ENCODE measurements at places on chromosomes 5 and 9.
A peak's percentile ranks its signal among the peaks of the same experiment; 100 is the strongest.

- DNase-seq, result no peak
These were observed 223.2 kb downstream of the MSX2 start for GRCh38 chr5:174947548-174947947.

GRCh38 chr5:170533383-170533782 is 29.6 kb downstream of the KCNIP1 start:
- no peak for DNase-seq

GRCh38 chr9:87890837-87891236 is 8.2 kb downstream of the SPATA31E1 start:
- DNase-seq, result no peak

DNA sequence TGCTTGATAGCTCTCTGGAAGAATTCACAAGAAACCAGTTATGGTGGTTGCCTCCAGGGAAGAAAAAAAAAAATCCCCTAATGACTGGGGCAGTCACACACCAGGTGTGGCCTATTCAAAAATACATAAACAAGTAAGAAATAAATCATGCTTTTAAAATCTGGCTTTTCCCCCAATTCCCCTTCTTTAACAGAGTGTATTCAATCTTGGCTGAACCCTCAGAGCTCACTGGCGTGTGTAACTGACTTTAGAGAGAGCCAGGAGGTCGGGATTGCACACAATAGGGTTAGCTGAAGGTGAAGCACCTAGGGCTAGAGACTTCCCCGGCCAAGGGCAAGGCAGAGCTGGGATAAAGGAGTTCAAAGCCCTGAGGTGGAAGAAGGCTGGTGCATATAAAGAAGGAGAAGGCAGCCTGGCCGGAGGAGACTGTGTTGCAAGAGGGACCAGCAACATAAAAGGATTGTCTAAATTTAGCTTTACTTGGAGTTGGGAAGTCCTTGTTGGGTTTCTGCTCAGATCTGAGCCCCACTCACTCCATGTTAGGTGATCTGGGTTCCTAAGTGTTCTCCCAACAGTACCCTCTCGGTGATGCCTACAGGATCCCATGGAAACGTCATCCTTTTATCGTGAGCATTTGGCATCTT is 19.7 kb downstream of the FNBP1 start:
- no peak for DNase-seq

DNA sequence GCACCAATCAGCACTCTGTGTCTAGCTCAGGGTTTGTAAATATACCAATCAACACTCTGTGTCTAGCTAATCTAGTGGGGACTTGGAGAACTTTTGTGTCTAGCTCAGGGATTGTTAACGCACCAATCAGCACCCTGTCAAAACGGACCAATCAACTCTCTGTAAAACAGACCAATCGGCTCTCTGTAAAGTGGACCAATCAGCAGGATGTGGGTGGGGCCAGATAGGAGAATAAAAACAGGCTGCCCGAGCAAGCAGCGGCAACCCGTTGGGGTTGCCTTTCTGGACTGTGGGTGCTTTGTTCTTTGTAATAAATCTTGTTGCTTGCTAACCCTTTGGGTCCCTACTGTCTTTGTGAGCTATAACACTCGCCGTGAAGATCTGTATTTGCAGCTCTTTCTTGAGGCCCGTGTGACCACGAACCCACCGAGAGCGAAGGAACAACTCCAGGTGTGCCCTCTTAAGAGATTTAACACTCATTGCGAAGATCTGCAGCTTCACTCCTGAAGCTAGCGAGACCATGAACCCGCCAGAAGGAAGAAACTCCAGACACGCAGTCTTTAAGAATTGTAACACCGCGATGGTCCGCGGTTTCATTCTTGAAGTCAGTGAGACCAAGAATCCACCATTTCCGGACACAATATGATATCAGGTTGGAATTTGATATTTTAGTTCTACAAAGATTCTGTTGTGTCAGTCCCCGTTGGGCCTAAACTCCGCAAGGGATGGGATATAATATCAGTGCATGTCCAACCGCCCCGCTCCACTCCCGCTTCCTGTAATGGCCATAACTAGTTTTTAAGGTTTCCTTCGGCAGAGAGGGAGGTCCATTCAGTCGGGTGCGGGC is 740 bp upstream of the TRMT10B start:
- DNase-seq, result no peak

DNA sequence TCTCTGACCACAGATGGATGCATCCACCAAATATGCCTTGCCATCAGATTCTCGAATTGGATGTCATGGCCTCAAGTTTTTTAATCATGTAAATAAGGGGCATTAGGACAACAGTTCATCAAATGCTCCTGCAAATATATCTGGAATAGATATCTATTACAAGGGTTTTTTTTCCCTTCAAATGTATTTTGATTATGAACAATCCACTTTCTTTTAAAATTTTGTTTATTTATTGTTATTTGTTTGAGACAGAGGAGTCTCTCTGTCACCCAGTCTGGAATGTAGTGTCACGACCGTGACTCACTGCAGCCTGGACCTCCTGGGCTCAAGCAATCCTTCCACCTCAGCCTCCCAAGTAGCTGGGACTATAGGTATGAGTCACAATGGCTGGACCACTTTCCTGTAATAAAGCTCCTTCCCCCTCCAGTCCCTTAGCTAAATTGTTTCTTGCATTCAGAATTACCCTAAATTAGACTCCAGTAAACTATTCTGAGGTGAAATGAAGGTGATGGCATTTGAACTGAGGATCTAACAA is 1412.1 kb downstream of the EFNA5 start:
- no peak for DNase-seq

GRCh38 chr5:132269635-132270334 is 12.3 kb downstream of the PDLIM4 start:
- DNase-seq, result no peak

DNA sequence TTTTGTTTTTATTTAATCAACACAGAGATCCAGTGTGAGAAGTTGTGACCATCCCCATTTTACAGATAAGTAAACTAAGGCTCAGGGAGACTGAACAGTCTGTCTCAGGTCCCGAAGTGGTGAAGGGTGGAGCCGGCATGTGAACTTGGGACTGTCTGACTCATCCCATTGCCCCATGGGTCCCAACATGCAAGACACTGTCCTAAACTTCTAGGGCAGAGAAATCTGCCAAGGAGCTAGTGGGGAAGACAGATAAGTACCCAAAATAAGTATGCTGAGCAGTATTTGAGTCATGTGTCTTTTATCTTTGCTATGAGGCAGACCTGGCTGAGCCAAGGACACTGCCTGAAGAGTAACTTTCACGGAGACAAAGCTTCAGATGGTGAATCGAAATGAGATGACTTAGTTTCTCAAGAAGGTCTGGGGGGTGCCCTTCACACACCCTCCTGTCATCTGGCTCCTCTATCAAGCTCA is 64.3 kb upstream of the SLC25A51 start:
- DNase-seq, result no peak

DNA sequence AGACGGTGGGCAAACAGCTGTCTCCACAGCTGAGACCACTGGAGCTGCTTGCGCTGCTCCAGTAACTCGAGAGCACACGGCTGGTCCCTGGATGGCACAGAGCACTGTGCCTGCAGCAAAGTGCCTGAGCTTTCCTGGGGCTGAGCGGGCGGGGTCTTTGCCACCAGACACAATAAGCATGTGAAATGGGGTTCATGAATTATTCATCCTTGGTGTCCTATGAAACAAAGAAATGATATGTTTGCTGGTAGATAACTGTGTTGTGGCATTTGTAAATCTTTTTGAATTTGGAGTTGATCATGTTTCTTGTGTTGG is 151.7 kb upstream of the MPDZ start:
- no peak for DNase-seq

- no peak for DNase-seq
These were observed 163.9 kb upstream of the RASA1 start for GRCh38 chr5:87103616-87104287.

DNA sequence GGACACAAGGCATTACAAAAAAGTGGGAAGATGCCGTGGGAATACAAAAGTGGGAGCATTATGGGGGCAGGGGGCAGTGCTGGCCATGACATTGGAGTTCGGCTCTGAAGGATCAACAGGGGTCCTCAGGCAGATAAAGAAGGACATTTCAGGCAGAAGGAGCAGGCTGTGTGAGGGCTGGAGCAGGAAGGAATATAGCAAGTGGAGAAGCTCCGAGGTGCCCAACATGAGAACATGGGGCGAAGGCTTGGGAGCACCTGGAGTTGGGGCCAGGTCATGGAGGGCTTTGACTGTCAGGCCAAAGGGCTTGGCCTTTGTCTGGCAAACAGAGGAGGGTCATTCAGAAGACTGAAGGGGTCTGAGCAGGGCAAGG is 2.5 kb downstream of the B4GALT7 start:
- no peak for DNase-seq

GRCh38 chr5:157350939-157351801 is 85.2 kb downstream of the CYFIP2 start:
- no peak for DNase-seq

GRCh38 chr5:126359884-126360283 is 63.3 kb upstream of the GRAMD2B start:
- DNase-seq, result no peak

DNA sequence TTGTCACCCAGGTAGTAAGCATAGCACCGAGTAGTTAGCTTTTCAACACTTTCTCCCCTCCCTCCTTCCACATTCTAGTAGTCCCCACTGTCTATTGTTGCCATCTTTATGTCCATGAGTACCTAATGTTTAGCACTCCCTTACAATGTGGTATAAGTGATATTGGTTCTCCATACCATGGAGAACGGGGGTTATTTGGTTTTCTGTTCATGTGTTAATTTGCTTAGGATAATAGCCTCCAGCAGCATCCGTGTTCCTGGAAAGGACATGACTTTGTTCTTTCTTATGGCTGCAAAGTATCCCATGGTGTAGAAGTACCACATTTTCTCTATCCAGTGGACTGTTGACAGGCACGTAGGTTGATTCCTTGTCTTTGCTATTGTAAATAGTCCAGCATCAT is 353.9 kb downstream of the ADGRV1 start:
- no peak for DNase-seq

DNA sequence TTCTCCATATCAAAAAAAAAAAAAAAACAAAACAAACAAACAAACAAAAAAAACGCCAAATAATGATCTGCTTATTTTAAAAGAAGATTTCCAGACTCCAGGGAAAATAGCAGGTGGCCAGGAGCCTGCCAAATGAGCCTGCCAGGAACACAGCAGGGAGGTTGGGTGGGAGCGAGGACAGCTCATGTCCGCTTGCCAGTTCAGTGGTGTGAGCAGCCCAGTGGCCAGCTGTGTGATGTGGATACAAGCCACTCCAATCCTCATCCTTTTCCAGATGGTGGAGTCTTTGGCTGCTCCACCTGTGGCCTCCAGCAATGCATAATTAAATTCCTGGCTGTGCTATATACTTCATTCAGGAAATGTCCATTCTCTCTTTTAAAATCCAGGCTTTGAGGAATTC is 1025.1 kb upstream of the C9orf72 start:
- no peak for DNase-seq

DNA sequence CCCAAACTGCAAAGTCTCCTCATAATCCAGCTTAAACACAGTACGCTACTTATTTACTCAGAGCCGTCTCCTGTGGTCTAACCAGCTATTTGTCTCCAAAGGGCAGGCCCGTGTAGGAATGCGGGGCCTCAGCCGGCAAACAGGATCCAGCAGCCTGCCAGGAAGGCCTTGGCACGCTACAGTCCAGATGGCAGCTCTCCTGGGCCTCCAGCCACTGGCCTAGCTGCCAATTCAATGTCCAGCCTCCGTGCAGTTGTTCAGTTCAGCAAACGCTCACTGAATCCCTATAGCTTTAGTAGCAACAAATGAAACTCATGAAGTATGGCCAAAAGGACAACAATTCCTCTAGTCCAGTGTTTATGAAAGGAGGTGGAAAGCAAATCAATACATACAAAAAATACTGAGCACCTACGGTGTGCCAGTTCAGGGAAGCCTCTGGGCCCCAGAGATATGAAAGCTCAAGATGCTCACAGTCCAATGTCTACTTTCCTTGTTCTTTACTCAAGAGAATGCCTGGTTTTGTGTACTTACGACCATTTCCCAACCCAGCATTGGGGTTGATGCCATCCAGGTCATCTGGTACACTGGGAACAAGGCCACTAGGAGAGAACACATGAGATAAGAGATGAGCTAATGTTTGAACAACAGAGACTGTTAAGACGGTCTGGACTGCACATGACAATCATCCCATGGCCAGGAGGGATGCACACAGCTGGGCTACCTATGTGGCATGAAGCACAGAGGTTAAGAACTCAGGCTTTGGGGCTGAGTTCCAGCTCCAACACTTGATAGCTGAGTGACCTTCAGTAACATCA is 8.3 kb downstream of the CDK5RAP2 start:
- peak; percentile 20 for DNase-seq

GRCh38 chr5:27276119-27276518 is 237.7 kb upstream of the CDH9 start:
- no peak for DNase-seq

DNA sequence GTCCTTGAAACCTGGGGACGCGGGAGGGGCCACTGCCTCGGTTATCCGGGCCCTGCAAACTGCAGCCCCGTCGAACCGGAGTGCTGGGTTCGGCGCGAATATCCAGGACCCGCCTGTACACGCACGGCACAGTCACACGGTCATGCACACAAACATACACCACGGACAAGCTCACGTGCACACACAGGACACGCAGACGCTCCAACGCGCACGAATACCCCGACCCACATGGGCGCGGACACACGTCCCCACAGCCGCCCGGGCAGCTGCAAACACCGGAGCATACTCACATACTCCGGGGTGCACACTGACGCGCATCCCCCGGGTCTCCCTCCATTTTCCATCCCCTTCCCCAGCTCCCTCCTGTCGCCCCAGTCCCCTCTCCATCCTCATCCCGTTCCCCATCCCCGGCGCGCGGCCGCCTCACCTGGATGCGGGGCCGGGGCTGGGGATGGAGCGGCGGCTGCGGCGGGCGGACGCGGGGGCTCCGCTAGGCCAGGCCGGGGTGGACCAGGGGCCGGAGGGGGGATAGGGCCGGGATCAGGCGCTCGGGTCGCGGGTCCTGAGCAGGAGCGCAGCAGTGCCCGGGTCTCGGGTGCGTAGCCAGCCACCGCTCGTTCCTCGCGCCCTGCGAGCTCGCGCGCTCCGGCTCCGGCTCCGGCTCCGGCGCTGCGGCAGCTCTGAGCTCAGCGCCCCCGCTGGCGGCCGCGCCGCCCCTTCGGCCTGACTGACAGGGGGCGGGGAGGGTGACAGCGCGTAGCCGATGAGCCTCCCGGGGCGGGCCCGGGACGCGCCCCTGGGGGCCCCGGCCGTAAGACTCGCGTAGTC is at the start of the genes EIF4E1B and SNCB:
Gene EIF4E1B (plus strand): TSS at position 823 of the 828 bp plus-strand sequence. CDS start 12,113 bp downstream, outside the sequence.
Gene SNCB (minus strand): TSS at position 682 of the 828 bp plus-strand sequence. CDS start 880 bp downstream, outside the sequence.
- DNase-seq, result no peak

GRCh38 chr9:98172604-98173003 is 19.8 kb downstream of the CORO2A start:
- DNase-seq, result no peak

DNA sequence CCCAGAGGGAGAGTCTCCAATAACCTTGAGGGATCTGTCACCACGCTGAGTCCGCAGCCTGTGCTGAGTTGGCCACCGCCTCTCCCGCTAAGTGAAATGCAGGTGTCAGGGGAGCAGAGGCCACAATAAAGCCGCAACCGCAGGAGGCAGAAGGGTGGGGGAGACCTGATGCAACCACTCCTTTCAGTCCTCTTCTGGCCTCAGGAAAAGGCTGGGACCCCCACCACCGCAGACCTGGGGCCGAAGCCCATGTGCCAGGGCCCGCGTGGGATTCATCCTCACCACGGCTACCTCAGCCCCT is 576 bp downstream of the MAP1B start:
- no peak for DNase-seq

GRCh38 chr9:19020886-19021455 is 12.0 kb downstream of the SAXO1 start:
- no peak for DNase-seq

Measured in C1 segment of cervical spinal cord (tissue), 14 donors.